ENCODE measurements at places on chromosomes 1 and 21.

DNA sequence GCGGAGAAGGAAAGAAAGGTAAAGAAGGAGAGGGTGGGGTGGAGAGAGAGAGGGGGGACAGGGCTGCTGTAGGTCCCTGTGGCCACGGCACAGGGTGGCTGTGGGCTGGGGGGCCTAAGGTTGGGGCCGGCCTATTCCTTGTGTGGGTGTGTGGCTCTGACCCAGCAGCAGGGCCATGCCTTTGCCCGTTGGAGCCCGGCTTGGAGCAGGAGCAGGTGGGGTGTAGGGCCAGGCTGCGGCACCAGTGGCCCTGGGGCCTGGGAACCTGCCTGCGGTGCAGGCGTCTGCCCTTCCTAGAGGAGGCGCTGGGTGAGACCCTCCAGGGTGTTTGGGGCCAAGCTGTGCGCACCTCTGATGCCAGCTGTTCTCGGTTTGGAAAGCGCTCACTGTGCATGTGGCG lies 19.7 kb upstream of the SUMO3 start:
- no peak for DNase-seq

DNA sequence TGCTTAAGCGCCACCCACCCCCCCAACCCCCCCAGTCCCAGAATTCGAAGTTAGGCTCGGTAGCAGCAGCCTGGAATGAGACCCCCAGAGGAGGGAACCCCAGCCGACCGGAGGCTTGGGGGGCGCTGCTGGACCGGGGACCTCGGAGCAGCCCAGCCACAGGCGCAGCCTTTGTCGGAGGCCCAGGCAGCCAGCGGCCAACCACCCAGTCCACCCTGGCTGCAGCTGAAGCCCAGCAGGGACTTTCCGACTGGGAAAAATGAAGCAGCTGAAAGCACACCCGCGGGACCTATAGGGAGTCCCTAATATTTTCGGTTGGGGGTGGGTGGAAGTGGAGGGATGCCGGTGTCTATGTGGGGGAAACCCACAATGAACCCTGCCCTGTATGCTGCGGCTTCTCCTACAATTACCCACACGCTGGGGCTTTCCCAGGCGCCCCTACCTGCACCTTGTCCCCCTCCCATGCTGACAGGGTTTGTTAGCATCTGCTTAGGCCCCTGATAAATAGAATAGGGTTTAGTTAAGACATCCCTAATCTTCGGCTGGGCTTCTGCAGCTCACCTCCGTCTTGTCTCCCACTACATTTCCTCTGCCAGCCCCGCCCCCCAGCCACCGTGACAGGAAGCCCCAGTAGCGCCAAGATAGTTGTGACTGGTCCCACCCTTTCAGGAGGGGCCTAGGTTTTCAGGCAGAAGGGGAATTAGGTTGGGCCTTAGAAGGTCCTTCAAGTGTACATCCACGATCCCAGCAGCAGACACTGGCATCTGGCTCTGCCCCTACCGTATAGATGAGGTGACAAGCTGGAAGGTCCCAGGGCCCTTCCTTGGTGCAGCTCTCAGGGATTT lies 838 bp downstream of the CCDC28B start:
- DNase-seq = no peak

- DNase-seq = peak; percentile 46
These were observed 1.5 kb downstream of the TNFRSF25 start for GRCh38 chr1:6464514-6464836.

GRCh38 chr1:36864182-36864822 lies 170.0 kb downstream of the GRIK3 start:
- DNase-seq = no peak

GRCh38 chr1:66244429-66244828 lies 289.5 kb upstream of the SGIP1 start:
- DNase-seq = no peak

DNA sequence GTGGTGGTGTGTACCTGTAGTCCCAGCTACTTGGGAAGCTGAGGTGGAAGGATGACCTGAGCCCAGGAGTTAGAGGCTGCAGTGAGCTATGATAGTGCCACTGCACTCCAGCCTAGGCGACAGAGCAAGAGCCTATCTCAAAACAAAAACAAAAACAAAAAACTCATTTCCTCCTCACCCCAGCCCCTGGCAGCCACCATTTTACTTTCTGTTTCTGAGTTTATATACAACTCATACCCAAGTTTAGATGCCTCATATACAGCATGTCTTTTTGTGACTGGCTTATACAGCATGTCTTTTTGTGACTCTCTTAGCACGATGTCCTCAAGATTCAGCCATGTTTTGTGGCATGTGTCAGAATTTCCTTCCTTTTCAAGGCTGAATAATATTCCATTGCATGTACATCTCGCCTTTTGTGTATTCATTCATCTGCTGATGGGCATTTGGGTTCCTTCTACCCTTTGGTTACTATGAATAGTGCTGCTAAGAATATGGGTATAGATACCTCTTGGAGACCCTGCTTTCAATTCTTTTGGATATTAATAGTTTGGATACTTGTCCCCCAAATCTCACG lies 14.7 kb downstream of the COA7 start:
- DNase-seq = no peak

- DNase-seq = no peak
These were observed 160.0 kb downstream of the NEGR1 start for GRCh38 chr1:72122099-72122880.

DNA sequence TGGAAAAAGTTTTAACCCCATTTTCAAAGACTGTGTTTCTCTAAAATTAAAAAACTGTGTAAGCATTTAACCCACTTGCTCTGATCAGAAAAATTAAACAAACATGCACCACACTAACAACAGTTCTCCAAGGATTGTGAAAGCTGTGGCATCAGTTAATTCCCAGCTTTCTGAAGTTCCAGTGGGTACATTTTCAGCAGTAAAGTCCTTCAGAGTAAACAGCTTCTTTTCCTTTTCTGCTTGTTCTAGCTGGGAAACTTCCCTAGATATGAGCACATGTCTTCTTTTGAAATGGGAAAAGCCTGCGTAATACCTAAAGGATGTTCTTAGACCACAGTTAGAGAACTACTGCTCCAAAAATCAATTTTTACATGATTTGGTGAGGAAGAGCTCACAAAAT lies 11.1 kb downstream of the PRRX1 start:
- no peak for DNase-seq

DNA sequence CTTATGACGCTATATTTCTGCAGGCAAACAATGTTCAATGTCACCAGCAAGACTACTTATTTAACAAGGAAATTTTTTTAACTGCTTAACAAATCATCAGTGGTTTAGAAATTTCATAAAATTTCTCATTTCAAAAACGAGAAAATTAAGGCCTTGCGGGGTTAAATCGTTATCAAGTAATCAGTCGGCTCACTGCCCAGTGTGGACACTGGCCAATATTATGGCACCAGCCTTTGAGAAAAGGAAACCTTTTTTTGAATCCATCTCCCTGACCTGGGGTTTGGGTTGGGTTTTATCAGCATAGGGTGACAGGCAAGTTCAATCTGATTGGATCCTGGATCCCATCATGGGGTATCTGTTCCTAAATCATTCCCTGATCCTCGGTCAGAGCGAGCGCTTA lies 461.2 kb downstream of the SETD4 start:
- no peak for DNase-seq

- no peak for DNase-seq
These were observed 6.9 kb downstream of the ADSS2 start for GRCh38 chr1:244444854-244445253.

- DNase-seq = no peak
These were observed 363.1 kb upstream of the ADGRL2 start for GRCh38 chr1:81437649-81438048.

DNA sequence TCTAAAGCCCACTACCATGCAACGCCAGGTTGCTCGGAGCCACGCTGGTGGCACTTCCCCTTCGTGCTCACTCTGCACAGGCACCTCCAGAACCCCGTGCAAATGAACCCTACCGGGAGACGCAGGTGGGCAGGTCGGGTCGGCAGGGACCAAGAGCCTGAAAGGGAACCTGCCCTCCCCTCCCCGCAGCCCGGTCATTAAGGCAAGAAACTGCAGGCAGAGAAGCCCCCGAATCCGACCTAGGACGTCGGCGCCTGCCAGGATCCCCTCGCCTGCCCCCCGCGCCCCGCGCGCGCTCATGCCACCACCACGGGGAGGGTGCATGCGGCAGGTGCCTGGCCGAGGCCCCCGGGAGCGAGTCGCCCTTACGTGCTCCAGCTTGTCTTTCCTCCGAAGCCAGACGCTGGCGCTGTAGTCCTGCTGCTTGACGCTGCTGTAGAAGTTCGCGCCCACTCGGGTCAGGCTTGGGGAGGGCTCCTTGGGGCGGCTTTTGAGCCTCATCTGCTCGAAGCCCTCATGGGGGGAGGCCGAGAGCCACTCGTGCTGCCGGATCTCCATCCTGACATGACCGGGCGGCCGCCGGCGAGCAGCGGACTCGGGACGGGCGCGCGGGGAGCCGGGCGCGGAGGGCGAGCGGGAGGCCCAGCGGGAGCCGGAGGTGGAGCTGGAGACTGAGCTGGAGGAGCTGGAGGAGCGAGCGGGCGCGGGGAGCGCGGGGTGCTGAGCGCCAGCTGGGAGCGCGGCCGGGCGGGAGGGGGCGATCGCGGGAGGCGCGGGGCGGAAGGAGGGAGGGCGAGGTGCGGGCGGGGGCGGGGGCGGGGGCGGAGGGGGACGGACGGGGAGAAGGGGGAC lies 552 bp downstream of the PLD5 start:
- peak; percentile 57 for DNase-seq

- DNase-seq = no peak
These were observed 157.0 kb downstream of the RERE start for GRCh38 chr1:8660411-8660828.

- DNase-seq = no peak
These were observed 471.6 kb upstream of the ADGRL4 start for GRCh38 chr1:79478160-79478559.
